Right ventricle myocardium inferior (tissue), 1 donor: ENCODE measurements at places on chromosomes 3 and 15.

DNA sequence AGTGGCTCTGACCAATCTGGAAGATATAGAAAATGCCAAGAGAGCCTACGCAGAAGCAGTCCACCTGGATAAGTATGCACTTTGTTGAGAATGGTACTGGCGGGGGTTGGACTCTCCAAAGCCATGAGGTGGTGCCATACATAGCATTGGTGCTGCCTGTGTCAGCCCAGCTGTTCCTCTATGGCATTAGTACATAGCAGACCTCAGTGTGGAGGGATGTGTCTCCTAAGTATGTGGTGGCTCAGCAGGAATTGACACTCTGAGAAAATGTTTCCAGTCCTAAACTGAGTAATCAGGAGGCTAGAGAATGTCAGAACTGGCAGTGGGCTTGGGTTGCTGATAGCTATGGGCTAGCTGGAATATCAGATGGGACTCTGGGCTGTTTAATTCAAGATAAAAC, 48.4 kb downstream of the ADPGK start:
- DNase-seq = no peak

DNA sequence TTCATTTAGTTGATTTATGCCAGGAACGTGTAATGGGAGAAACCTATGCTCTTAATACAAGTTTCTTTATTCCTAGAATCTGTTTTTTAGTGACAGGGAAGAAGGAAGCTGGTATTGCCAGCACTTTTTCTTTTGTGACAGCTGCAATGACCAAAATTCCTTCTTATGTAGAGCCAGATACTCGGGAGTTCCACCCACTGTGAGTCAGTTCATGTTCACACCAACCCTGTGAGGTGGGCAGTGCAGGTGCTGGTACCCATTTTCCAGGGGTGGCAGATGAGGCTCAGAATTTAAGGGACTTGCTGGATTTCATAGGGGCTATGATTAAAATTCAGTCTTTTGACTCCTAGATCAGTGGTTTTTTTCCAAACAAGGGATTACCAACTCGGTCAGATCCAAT, 34.7 kb downstream of the OXNAD1 start:
- DNase-seq = no peak

GRCh38 chr3:38743043-38743442, 73.0 kb downstream of the SCN10A start:
- no peak for DNase-seq

- no peak for DNase-seq
Measured at GRCh38 chr3:57559526-57559925, 3.5 kb downstream of the PDE12 start.

DNA sequence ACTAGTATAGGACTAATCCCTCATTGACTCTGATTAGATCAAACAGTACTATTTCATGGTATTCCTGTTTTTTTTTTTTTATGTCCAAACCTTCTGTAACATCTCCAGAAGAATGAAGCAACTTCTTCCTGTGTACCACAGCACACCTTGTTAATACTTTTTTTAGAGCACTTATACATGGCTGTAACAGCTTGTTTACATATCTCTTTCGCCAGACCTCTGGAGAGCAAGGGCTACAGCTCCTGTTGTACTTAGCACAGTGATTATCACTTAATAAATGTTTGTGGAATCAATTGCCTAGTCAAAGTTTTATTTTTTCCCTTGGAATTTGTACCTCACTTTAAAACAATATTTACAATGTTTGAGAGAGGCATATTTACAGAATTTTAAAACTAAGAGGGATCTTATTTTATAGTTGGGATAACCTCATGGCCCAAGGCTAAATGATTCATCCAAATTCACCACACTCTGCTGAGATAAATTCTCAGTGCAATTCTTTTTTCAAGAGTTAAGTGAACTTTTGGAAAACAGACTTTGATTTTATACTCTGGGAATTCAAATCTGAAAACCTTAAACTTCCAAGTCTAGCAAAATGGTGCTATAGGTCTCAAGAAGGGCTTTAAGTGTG, 9.2 kb upstream of the GATM start:
- DNase-seq = no peak
